HS-5 (cell line): ENCODE measurements at places on chromosomes 12 and 14.

GRCh38 chr14:101781240-101782061 lies 19.9 kb downstream of the PPP2R5C start:
- no peak for DNase-seq

GRCh38 chr14:69046476-69046860 lies 67.4 kb upstream of the ACTN1 start:
- DNase-seq: no peak

DNA sequence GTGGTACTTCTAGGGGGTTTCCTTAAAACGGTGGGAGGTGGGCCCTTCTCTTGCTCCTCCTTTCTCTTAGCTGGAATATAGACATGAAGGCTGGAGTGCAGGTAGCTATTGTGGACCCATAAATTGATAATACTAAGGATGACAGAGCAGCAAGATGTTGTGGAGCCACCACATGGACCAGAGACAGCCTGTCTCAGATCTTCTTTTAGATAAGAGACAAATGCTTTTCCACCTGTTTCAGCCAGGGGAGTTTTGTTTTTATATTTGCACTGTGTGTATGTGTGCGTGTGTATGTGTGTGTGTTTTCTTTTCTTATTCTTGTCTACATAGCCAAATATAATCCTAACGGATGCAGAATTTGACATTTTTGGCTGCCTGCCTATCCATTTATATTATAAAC lies 62.9 kb upstream of the HIF1A start:
- no peak for DNase-seq

DNA sequence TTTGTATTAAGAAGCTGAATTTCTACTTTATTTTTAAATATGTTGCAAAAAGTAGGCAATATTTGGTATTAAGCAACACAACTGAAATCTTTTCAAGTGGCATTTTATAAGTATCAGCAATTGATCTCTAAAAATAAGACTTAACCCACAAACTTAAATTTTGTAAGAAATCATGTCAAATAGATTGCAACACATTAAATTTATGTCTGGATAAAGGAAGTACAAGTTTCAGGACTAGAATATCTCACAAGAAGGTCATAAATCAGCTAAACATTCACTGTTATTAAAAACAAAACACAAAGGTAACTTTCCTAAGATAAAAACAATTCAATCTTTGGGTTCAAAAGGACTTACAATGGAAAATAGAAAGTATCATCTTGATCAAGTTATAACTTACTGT lies 32.8 kb downstream of the CPNE8 start:
- DNase-seq: no peak

GRCh38 chr14:51917193-51917592 lies 56.8 kb downstream of the GNG2 start:
- no peak for DNase-seq

DNA sequence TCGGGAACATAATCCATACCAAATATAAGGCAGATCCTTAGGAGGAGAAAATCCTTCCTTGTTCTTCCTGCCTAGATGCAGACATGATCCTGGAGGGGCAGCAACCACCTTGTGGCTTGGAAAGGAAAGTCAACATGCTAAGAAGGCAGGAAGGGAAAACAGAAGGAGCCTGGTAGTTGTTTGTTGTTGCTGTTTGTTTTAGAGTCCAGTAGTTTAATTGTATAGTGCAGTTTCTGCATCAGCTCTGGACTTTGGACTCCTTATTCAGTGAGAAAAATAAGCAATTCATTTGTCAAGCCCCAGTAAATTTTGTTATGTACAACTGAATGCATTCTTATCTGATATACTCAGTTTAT lies 45.7 kb upstream of the APPL2 start:
- DNase-seq: no peak

DNA sequence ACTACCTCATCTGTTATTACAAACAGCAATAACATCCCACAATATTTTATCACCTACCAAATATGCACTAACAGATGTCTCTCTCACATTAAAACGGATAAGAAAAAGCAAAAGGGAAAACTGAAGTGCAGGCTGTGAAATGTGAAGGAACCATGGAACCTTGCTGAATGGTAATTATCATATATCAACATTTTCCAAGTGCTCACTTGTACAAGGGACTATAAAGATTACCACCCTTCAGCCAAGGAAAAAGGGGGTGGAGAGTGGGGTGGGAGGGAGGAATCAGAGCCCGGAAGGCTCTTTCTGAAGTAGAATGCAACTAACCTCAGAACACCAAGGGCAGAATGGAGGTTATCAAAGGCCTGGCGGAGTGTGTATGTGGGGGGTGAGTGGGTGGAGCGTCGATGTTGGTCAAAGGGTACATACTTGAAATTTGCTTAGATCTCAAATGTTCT lies 1.2 kb downstream of the SNX6 start:
- no peak for DNase-seq

DNA sequence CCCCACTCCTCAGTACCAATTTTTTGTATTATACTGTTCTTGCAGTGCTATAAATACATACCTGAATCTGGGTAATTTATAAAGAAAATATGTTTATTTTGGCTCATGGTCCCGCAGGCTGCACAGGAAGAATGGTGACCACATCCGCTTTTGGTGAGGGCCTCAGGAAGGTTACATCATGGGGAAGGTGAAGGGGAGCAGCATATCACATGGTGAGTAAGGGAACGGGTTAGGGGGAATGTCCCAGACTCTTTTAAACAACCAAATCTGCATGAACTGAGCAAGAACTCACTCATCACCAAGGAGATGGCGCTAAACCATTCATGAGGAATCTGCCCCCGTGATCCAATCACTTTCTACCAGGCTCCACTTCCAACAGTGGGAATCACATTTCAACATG lies 40.0 kb downstream of the OSBPL8 start:
- DNase-seq: no peak

DNA sequence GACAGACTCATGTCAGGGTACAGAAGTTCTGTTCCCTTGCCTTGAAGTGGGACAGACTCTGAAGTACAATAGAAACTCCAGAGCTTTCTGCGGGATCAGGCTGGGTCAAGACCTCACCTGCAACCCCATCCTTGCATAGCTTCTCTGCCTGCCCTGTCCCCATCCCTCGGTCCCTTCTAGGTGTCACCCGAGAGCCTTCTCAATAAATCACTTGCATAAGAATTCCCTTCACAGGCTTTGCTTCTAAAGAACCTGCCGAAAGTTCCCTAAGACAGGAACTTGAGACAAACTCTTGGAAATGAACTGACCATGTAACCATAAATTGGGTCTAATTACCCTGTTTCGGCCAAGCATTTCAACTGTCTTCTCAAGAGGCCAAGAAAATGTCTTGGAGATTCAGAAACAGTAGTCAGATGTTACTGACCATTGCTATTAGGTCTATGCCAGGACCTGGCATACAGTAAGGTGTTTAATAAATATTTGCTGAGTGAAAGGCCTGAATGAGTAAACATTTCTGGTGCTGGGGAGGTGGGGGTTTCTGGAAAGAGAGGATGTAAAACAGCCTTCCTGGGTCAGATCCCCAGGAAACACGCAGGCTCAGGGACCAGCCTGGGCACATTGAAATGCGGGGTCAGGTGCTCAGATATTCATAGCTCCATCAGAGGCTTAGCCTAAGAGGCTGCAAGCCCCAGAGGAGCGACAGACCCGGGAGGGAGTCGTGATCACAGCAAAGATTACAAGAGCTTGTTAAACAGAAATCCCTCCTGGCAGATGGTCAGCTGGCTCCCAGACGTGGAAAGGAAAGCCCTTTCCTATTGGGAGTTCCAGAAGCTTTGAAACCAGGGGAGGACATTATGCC lies 226.2 kb upstream of the LHX5 start:
- no peak for DNase-seq

- no peak for DNase-seq
Observed at GRCh38 chr14:49688701-49689030, 652 bp upstream of the POLE2 start.

DNA sequence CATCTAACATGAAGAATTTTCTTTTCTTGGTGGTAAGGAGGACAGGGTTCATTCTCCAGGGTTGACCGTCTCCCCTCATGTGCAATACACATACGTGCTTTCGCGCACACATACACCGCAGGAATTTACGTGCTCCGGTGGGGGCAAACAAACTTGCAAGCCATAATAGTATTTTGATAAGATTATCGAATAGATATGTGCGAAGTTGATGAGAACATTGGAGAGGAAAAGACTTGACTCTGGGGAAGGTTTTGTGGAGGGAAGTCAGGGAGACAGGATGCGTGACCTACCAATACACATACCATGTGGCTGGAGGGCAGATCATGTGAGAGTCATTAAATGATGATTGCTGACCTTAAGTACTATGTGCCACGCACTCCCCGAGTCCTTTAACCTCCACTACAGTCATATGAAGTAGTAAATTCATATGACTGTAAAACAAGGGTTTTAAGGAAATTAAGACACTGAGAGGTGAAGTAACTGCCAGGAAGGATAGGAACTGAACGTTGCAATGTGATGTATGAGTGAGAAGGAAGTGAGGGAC lies 921 bp downstream of the RAD51B start:
- DNase-seq: peak; percentile 28

GRCh38 chr12:16726879-16727278 lies 120.9 kb upstream of the LMO3 start:
- peak; percentile 1 for DNase-seq

DNA sequence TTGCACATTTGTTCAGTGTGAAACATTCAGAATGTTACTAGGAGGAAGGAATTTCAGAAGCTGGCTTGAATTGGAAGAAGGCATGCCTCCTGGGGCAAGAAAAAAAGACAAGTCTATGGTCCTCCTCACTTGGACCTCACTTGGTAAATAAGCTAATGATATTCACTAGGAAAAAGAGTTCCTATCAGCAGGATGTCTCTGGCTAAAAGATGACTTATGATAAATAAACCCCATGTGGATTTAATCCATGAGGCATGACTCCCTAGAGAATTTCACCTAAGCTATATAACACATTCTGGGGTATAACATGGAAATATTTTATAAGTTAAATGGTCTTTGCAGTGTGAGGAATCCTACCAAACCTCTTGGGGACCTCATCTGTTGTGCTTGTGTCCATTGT lies 199.9 kb downstream of the LRIG3 start:
- no peak for DNase-seq

- DNase-seq: no peak
Observed at GRCh38 chr12:127731657-127732056, 535.3 kb upstream of the TMEM132C start.

GRCh38 chr14:50051106-50051505 lies 65.3 kb downstream of the VCPKMT start:
- no peak for DNase-seq

- DNase-seq: no peak
Observed at GRCh38 chr14:102373110-102373509, 10.4 kb downstream of the TECPR2 start.

DNA sequence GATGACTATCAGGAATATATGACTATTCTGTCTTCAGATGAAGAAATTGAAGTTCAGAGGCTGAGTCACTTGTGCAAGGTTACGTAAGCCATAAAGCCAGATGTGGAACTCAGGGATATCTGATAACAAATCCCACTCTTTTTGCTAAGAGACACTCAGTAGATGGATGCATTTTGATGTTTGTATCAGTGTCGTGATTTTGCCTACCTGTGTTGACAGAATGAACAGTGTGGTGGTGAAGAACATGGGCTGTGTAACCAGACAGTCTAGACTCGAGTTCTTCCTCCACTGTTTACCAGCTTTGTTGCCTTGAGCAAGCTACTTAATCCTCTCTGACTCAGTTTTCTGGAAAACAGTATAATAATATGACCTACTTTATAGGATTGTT lies 93.9 kb downstream of the DAAM1 start:
- DNase-seq: peak; percentile 86

DNA sequence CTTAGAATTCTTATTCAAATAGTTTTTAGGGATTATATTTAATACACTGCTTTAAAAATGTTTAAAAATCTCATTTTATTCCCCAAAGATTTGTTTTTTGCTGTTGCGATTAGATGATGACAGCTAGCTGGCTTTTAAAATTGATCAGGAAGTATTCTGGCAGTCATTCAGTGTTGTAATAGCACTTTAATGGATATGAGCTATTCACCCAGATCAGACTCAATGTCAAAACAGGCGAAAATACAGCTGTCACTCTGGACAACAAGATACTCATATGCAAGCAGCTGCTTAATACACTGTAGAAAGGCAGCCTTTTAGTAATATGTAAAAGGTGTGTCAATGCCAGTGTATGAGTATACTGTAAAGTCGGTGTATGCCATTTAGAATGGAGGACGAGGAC lies 91.7 kb downstream of the NPAS3 start:
- DNase-seq: no peak

GRCh38 chr14:93308686-93309345 lies 24.0 kb downstream of the BTBD7 start:
- DNase-seq: no peak

GRCh38 chr12:25996677-25997076 lies 38.2 kb downstream of the RASSF8 start:
- DNase-seq: no peak

DNA sequence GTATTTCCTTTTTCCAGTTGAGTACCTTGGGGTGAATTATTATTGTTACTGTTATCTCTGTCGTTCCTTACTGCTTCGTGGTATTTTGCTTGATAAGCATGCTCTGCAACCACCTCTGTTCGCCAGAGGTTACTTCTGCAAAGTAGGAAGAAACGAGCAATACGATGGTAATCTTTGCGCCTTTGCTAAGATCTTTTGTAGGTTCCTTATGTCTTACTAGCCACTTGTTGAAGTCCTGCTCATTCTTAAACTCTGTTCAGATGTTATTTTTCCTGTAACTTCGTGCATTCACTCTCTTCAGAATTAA lies 729 bp upstream of the M6PR start:
- DNase-seq: no peak

GRCh38 chr12:25529738-25530137 lies 23.3 kb downstream of the LMNTD1 start:
- DNase-seq: no peak

- DNase-seq: no peak
Observed at GRCh38 chr12:122909442-122910288, 13.7 kb upstream of the VPS37B start.

GRCh38 chr12:116539361-116539771 lies 19.8 kb upstream of the MAP1LC3B2 start:
- DNase-seq: no peak

DNA sequence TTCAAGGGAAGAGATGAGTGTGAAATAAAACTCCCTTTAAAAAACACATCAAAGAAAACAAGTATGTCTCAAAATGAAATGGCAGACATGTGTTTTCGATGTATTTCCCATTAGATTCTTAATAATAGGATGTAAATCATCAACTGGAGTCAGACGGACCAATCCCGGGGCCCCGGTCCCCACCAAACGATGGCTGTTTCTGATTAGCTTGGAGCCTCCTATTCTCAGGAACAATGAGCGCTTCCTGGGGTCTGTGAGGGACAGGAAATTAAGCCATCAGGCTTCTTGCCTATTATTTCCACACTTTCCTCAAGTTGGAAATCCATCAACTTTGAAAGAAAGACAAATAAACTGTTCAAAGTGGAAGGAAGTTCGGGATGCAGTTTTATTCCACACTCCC lies 179.4 kb downstream of the EFCAB11 start:
- no peak for DNase-seq

DNA sequence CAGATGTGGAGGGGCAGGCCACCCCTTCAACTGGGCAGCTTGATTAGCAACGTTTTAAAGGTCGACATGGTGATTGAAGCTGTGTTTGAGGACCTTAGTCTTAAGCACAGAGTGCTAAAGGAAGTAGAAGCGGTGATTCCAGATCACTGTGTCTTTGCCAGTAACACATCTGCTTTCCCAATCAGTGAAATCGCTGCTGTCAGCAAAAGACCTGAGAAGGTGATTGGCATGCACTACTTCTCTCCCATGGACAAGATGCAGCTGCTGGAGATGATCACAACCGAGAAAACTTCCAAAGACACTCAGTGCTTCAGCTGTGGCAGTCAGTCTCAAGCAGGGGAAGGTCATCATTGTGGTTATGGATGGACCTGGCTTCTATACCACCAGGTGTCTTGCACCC lies 23.9 kb upstream of the AICDA start:
- no peak for DNase-seq
